C1 segment of cervical spinal cord (tissue), 14 donors: ENCODE measurements at places on chromosomes 11 and 22.

DNA sequence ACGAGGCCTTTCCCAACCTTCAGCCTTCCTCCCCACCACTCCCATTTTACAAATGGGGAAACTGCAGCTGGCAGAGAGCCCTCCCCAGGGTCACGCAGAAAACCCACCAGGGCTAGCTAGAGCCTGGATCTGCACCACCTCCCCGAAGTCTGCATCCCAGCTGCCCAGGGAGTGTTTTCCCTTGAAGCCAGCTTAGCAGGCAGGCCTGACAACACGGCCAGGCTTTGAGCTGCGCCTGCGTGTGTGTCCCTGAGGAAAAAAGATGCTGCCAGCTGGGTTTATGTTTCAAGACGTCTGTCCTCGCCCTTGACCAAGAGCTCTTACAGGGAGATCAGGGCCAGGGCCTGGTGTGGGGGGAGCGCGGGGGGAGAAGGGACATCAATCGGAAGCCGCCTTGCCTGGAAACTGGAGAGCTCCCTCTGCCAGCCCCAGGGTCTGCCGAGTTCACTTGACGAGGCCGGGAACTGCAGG lies 20.3 kb downstream of the WNT11 start:
- DNase-seq = no peak

GRCh38 chr11:24594401-24594800 lies 97.5 kb downstream of the LUZP2 start:
- DNase-seq = no peak

- no peak for DNase-seq
Observed at GRCh38 chr11:57406337-57406904, 16.0 kb upstream of the PRG2 start.

DNA sequence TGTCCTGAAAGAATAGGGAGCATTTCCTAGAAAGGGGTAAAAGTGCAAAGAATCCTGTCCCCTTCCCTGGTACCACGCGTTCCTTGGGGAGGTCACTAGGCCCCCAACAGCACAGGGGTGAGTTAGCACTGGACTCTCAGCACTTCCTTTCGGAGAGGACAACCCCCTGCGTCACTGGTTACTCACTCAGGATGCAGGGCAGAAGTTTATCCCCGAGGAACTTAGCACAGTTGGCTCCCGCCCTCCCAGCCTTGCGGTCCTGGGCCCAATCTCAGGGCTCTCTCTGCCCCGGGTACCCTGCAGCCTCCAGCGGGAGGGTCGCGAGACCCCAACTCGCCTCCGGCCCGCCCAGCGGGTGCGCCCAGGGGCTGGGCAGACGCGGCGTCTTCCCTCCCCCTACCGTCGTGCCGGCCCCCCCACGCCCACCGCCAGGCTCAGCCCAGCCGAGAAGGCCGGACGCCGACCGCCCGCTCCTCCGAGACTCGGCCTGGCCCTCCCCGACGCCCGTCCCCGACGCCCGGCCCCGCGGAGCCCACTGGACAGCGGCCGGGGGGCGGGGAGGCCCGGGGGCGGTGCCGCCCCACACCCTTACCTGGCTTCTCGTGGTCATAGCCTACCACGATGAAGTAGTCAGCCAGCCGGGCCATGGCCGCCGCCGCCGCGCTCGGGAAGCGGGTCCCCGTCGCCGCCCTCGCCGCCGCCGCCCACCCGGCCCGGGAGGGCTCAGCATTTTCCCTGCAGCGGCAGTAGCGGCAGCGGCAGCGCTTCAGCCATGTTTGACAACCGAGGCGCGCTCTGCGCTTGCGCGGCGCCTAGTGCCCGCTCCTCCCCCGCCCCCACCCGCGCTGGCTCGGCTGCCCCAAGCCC lies at the start of gene SBF2:
TSS of gene SBF2 (minus strand) at position 797 of the 867 bp plus-strand sequence. CDS start at position 647, 150 bp downstream.
- peak; percentile 74 for DNase-seq

DNA sequence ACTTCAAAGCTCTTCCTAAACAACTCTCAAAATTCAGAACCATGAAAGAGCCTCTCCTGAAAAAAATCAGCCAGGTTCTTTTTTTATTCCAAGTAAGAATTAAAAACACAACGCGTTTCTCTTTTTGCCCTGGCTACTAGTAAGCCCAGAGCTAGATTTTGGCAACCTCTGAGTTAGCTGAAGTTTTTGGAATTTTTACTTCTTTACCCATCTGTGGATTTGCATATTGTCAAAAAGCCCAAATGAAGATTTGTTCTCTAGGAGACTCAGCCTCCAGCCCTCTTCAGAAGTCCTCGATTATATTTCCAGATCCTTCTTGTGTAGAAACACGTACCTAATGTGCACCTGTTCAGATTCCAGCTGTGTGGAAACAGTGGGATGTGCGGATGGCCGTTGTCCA lies 517.9 kb downstream of the TBC1D22A start:
- DNase-seq = no peak

GRCh38 chr11:129694538-129694937 lies 121.1 kb upstream of the TMEM45B start:
- no peak for DNase-seq

- no peak for DNase-seq
Observed at GRCh38 chr22:27094633-27095308, 437.4 kb downstream of the MIAT start.

DNA sequence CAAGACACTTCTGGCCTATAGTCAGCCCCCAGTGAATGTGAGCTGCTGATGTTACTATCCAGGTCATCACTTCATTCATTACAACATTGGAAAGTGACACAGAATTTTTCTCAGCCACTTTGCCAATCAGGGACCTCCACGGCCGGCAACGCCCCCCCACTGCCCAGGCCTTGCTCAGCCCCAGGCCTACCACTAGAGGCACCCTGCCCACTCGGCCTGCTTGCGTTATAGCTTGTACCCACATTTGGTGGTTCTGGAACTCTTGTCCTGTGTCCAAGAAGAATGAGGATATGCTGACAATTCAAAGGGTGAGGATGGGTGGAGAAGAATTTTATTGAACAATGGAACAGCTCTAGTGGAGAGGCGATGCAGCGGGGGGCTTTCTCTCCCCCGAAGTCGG lies 96.2 kb downstream of the TSPAN18 start:
- DNase-seq = no peak

GRCh38 chr22:46763051-46763705 lies 728 bp downstream of the TBC1D22A start:
- DNase-seq = no peak

DNA sequence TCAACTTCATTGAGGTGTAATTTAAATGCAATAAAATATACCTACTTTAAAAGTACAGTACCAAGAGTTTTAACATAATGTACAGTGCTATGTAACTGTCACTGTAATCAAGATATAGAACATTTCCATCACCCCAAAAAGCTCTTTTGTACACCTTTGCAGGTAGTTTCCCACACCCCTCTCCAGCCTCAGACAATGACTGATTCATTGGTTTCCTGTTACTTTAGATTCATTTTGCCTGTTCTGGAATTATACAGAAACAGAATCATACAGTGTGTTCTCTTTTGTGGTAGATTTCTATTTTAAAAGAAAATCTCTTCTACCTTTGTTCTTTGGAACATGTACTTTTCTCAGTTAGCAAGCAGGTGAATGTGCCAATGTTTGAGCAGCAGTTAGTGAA lies 38.2 kb downstream of the SHISA8 start:
- no peak for DNase-seq
